ENCODE measurements at places on chromosomes 11 and 22.

DNA sequence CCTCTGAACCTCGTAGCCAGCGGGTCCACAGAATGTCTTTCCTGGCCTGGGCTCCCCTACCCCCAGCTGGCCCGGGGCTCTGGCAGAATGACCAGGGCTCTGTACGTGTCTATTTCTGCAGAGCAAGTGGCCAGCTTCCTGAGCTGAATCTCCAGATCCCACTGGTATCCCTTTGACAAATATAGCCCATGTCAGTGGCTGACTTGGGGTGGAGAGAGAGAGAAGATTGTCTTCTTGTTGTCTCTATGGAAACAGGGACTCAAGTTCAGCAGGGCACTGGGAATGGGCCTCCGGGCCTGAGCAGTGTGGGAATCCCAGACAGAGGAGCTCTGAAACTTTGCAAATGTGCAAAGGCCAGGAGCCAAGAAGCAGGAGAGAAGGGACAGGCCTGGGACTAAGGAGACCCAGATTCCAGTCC, 33.9 kb downstream of the ANO1 start:
- no peak for DNase-seq

- no peak for DNase-seq
Observed at GRCh38 chr22:42664976-42665831, 16.0 kb upstream of the CYB5R3 start.

GRCh38 chr11:119940401-119940976, 197.4 kb downstream of the TRIM29 start:
- DNase-seq: no peak

- DNase-seq: no peak
Observed at GRCh38 chr22:33835265-33835664, 85.0 kb downstream of the LARGE1 start.

DNA sequence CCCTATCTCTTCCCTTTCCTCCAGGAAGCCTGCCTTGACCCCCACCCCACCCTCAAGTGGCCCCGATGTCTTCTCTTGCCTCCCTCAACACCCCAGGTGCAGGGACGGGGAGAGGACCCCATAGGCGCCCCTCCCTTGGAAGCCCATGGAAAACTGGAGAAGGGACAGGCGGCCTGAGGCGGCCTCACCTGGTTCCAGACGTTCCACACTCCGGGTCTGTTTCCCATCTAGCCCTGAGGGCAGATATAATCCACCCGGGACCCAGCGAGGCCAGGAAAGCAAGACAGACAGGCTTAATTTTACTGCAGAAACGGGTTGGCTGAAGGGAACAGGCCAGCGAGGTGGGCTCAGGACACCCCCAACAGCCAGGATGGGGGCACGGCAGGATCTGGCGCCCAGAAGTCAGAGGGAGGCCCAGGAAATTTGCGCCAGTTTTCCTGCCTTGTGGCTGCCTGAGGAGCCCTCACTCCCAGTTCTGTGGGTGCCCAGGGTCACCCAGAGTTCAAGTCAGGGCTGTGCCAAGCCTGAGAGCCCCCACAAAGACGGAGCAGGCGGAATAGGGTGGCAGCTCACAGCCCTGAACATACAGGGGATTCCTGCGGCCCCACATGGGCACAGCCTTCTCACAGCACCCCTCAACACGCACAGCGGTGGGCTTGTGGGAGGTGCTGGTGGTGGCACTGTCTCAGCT, 3.0 kb upstream of the SIGIRR start:
- no peak for DNase-seq

- DNase-seq: no peak
Observed at GRCh38 chr22:50180727-50181521, 4.8 kb upstream of the TRABD start.

DNA sequence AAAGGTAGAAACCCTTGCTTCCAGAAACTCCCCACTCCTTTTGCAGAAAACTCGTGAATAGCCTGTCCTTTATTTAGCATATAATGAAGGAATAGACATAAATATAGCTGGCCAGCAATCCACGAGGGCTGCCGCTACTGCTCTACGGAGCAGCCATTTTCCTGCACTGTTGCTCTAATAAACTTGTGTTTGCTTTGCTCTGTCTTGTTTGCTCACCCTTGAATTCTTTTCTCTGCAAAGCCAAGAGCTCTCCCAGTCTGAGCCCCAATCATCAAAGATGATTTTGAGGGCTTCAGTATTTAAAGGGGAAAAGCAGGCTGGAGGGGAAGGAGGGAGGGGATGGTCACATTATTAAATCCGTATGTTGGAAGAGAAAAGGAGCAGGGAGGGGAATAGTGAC, 16.6 kb upstream of the CHKA start:
- DNase-seq: no peak
